ENCODE measurements at places on chromosomes 6 and 20.

GRCh38 chr6:12866422-12867029 is 150.0 kb downstream of the PHACTR1 start:
- no peaks in the 10 kb centered on the region for H3K4me1 ChIP-seq
- no peak for ATAC-seq
- no peak overlapping the region for H3K4me3 ChIP-seq
- H3K27me3 ChIP-seq: peaks cover 28% of the 10 kb centered on the region

DNA sequence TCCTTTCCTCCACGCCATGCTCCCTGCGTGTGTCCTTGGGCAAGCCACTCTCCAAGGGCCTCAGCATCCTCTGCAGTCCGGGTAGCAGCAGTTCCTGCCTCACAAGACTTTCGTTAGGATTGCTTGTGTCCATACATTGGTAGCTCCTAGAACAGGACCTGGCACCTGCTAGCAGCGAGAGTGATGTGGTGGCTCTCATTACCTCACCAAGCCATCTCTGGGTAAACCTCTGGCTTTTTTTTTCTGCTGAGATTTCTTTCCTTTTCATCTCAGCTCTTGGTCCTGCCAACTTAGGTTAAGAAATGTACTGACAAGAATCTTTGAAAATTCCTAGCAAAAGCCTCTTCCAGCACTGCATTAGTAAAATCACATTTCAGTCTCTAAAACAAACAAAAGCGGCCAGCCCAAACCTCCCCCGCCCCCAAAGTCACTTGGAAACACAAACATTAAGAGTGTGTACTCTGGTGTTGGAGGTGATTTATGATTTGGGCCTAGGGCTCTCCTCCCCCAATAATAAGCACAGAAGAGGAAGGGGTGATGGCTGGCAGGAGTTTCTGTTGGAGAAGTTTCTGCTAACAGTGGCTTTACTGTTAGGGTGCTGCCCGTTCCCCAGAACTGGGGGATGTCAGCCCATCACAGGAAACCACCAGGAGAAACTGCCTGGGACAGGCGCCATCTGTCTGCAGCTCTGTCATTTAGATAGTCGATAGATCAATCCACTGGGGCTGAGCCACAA is 199.2 kb downstream of the CD83 start:
- H3K27me3 ChIP-seq: no peaks in the 10 kb centered on the region
- H3K4me1 ChIP-seq: peaks cover 50% of the 10 kb centered on the region
- ATAC-seq: no peak
- H3K27ac ChIP-seq: peak overlapping the region; percentile 88

DNA sequence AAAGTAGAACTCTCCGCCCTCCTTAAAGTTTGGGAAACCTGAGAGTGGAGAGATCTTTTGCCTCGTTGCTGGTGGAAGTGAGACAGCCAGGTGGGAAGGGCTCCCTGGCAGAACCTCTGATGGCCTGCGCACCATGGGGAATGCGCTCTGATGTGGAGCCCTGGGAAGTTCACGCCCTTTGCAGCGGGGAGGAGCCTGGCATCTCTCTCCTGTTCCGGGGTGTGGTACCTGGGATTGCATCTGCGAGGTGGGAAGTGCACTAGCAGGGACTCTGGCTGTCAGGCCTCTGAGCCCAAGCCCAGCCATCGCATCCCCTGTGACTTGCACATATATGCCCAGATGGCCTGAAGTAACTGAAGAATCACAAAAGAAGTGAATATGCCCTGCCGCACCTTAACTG is 159.8 kb downstream of the AKAP7 start:
- H3K4me3 ChIP-seq: no peak overlapping the region
- H3K27ac ChIP-seq: no peak overlapping the region
- H3K27me3 ChIP-seq: peaks cover 13% of the 10 kb centered on the region
- H3K4me1 ChIP-seq: peaks cover 6% of the 10 kb centered on the region

DNA sequence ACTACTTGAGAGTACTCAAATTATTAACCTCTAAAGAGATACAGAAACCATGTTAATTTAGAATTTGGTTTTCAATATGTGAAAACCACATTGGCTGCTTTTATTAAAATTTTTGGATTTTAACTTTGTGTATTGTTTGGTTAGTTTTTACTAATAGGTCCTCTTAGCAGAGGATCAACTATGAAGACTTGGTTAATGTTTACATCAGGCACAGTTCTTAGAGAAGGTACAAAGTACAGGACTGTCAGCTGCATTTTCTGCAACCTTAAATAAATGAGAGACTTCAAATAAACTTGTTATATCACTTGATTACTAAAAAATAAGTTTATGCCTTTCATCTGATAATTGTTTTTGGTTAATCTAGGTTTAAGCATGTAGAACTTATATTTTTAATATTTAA is 89.1 kb downstream of the PHF3 start:
- H3K27ac ChIP-seq: no peak overlapping the region
- H3K4me1 ChIP-seq: no peaks in the 10 kb centered on the region
- H3K36me3 ChIP-seq: peaks cover 4% of the 10 kb centered on the region
- no peak overlapping the region for H3K4me3 ChIP-seq

DNA sequence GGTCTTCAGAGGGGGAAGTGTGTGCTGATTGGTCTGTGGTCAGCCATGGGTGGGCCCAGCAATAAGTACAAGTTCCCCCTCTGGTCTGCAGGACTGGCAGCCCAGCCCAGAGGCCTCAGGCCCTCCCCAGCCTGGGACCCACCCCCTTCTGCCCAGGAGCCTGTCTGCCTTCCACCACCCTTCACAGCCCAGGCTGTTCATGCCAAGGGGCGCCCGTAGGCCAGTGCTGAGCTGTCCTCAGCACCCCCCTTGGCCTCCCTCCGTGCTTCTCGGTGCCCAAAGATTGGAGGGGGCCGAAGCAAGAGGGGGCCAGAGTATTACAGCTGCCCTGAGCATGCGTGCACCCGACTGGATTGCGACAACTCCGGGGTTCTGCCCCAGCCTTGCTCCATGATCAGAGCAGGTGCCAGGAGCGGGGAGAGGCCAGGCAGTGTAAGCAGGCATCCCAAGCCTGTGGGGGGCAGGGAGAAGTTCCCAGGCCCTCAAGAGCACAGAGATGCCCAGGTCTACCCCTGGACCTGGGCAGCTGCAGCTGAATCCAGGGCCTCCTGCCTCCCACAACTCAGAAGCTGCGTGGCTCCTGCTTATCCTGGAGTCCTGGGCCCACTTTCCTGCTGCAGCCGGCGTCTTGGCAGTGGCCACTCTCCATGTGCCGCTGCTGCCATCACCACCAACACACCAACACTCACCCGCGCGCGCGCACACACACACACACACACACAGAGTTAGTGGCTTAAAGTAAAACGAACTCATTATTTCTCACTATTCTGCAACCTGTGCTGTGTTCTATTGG is 33.3 kb downstream of the CST9L start:
- no peak overlapping the region for H3K27ac ChIP-seq
- no peaks in the 10 kb centered on the region for H3K4me1 ChIP-seq
- peaks cover 15% of the 10 kb centered on the region for H3K27me3 ChIP-seq
- peak; percentile 50 for ATAC-seq
- H3K4me3 ChIP-seq: no peak overlapping the region

DNA sequence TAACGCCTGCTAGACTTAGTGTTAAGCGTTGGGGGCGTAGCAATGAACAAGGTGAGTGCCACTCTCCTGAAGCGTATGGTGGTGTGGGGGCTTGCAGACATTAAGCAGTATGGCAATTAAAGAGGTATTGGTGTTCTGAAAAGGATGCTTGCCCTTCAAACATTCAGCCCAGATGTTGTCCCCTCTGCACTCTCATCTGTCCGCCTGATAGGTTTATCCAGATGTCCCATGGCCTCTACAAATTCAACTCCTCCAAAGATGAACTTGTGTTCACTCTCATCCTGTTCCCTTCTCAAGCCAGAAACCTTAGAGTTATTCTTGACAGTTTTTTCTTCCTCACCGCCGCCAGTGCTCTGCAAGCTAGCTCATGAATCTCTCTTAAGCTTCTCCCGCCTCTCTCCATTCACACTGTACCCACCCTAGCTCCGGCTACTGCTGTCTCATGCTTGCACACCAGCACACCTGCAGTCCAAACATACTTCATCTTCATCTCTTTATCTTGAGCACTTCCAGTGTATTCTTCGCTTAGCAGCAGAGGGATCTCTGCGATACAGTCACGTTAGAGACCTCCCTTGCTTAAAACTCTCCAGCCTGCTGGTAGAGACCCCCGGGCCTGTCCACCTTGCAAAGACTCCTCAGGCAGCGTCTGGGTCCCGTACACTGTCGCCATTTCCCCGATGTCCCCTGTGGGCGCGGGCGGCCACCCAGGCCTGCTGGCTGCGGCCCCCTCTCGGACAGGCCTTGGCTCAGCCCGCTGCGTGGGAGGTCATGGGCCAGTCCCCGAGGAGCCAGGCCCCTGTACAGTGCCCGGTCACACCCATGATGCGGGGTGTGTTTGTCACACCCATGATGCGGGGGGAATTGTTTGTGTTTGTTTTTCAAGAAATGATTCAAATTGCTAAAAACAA is 962 bp downstream of the DDX27 start:
- no peak for ATAC-seq
- peak overlapping the region; percentile 95 for H3K4me3 ChIP-seq
- no peaks in the 10 kb centered on the region for H3K27me3 ChIP-seq

- no peaks in the 10 kb centered on the region for H3K4me1 ChIP-seq
- peaks cover 8% of the 10 kb centered on the region for H3K36me3 ChIP-seq
- H3K4me3 ChIP-seq: no peak overlapping the region
- peaks cover 94% of the 10 kb centered on the region for H3K27me3 ChIP-seq
- H3K27ac ChIP-seq: no peak overlapping the region
Observed at GRCh38 chr20:63149531-63150192, 66.3 kb downstream of the YTHDF1 start.

- ATAC-seq: no peak
- H3K27ac ChIP-seq: no peak overlapping the region
- H3K27me3 ChIP-seq: peaks cover 34% of the 10 kb centered on the region
- no peak overlapping the region for H3K4me3 ChIP-seq
- no peaks in the 10 kb centered on the region for H3K4me1 ChIP-seq
Observed at GRCh38 chr20:8385247-8385646, 253.2 kb downstream of the PLCB1 start.

GRCh38 chr6:139834232-139834631 is 459.8 kb upstream of the CITED2 start:
- no peak overlapping the region for H3K4me3 ChIP-seq

- no peaks in the 10 kb centered on the region for H3K36me3 ChIP-seq
- H3K27ac ChIP-seq: no peak overlapping the region
- no peak overlapping the region for H3K4me3 ChIP-seq
- H3K4me1 ChIP-seq: no peaks in the 10 kb centered on the region
Observed at GRCh38 chr6:17418281-17419188, 25.1 kb downstream of the CAP2 start.

DNA sequence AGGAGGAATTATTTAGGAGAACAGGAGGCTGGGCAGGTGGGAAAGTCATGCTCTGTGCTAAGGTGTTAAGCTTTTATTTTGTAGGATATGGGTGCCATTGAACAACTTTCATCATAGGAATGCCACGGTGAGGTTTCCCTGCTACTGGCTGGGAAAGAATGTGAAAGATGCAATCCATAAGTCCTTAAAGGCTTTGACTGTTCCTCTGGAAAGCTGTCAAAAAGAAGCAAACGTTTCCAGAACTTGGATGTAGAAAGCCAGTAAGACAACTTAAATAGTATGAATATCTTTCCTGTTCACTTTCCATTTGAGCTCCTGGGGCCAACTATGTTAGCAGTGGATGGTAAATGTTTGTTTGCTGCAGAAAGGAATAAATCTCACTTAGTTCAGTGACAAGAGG is 574.4 kb downstream of the RNF144B start:
- no peaks in the 10 kb centered on the region for H3K36me3 ChIP-seq
- no peak overlapping the region for H3K27ac ChIP-seq
- no peak overlapping the region for H3K4me3 ChIP-seq
- no peaks in the 10 kb centered on the region for H3K4me1 ChIP-seq
- no peak for ATAC-seq

GRCh38 chr6:7882505-7883257 is 27.9 kb downstream of the TXNDC5 start:
- H3K4me1 ChIP-seq: peaks cover 5% of the 10 kb centered on the region
- H3K27me3 ChIP-seq: no peaks in the 10 kb centered on the region
- no peak overlapping the region for H3K27ac ChIP-seq
